ENCODE measurements at places on chromosomes 1 and 21.

DNA sequence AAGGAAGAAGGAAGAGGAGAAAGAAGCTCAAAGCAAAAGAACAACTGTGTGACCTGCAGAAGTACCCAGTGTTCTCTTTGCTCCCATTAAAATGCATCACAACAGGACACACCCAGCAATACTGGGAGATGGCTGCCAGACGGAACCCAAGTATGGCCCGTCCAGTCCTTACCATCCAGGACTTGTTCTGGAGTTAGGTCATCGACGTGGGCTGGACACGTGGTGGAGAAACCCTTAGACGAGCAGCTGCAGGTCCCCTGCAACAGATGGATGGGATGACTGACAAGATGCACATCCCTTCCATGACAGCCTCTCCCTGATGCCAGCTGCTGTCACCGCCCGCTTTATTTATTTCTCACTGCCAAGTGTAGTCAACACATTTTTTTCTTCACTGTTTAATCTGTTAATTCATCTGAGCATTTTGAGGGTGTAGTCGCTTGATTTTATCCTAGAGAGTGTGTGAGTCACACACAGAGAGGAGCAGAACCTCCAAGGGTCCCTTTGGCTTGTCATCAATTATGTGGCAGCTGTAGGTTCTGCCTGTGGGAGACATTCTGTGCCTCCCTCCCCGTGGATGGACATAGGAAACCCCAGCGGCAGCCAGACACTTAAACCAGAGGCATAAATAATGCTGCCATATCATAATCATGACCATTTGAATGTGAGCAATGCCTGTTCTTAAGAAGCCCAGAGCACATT is 80.9 kb downstream of the ABCA4 start:
- DNase-seq, result no peak

DNA sequence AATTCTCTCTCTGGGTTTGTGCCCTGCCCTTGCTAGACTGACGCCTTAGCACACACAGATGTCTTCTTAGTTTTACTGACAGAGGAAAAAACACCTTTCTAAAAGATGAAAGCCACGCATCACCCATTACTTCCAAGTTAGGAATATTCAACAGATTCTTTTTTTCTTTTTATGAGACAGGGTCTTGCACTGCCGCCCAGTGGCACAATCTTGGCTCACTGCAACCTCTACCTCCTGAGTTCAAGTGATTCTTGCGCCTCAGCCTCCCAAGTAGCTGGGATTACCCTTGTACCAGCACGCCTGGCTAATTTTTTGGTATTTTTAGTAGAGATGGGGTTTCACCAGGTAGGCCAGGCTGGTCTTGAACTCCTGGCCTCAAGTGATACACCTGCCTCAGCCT is 169.2 kb downstream of the APP start:
- no peak for DNase-seq

DNA sequence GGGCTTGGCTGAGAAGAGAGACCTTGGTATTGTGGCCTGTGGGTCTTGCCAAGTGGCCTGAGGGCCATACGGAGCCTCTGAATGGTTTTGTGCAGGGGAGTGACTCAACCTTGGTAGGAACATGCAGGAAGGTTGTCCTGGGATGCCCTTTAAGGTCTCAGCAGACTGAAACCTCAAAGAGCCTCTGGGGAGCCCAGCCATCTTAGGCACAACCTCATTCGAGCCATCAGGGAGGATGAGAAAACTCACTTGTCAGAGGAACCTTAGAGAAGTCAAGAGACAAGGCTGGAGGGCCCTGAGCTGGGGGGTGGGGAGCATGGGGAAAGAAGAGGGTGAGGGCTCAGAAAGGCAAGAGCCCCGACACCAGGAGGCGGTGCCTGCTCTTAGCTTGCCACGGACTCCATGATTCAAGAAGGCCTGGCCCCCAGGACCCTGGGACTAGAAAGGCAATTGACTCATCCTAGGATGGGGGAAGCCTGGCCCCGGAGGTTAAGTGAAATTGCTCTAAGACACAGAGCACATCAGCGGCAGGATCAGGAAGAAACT is 13.0 kb downstream of the IFI6 start:
- DNase-seq, result no peak

GRCh38 chr1:219085988-219086387 is 87.7 kb upstream of the LYPLAL1 start:
- DNase-seq, result no peak

- no peak for DNase-seq
Measured at GRCh38 chr1:226739696-226740065, 599 bp upstream of the ITPKB start.

DNA sequence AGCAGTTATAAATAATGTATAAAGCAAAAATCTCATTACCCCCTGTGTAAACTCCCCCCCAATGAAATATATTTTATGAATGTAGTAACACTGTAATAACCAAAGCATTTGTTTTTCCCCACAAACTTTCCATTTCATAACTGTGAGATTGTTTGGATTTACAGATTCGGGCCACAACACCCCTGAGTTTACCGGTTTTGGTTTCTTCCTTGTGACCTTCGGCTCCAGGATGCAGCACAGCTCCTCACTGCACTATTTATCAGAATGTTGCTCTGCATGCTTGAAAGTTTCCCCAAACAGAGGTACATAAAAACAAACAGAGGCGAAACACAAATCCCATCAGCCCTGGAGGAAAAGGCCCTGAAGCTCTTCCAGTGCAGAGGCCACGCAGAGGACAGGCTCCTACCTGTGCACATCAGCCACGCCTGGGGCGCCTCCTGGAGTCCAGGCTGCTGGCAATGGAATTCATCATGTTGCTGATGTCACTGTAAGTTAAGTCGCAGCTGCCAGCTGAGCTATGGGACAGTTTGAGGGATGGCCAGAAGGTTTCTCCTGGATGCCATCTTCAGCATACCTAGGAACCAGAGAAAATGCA is 122.0 kb downstream of the LMO4 start:
- DNase-seq, result no peak

- no peak for DNase-seq
Measured at GRCh38 chr1:222886878-222887351, 72.1 kb downstream of the DISP1 start.

DNA sequence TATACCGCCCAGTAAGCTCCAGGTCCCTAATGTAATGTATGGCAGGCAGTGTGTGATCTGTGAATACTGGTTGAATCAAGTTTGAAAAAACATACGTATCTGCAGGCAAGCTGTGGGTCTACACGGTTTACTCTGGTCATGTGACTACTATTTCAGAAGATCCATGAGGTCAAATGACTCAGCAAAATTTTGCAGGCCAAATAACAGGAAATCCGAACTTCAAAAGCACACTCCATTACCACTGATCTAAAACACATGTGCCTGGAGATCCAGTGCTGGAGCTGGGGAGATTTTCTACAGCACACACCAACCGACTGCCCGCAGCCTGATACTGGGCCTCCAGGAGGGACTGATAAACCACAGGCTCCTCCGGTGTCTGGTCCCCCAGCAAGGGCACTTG is 64.5 kb upstream of the SLC44A3 start:
- DNase-seq, result no peak

DNA sequence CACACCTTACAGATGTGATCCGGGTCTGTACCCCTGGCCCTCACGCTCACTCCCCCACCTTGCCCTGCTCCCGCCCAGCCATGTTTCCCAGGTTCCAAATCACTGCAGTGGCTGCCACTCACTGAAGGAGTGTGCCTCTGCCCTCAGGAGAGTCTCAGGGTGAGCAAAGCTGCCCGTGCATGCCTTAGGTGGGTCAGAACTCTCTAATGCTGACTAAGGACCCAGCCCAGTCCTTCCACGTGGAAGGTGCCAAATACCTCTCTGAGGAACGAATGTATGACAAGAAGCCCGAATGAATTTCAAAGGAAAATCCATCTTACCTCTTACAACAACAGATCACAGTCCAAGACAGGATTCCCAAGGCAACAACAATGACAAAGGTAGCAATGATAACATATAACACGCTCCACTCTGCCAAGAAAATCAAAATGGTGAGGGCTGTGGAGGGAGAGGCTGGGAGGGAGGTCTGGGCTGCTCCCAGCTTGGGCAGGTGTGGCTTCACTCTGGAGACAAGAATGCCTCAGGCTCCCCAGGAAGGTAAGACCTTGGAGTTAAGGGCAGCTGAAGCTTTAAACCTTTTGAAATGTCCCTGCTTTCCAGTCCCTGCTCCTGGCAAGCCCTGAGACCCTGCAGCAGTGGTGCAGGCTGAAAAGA is 115.2 kb downstream of the KIAA0319L start:
- DNase-seq, result no peak

DNA sequence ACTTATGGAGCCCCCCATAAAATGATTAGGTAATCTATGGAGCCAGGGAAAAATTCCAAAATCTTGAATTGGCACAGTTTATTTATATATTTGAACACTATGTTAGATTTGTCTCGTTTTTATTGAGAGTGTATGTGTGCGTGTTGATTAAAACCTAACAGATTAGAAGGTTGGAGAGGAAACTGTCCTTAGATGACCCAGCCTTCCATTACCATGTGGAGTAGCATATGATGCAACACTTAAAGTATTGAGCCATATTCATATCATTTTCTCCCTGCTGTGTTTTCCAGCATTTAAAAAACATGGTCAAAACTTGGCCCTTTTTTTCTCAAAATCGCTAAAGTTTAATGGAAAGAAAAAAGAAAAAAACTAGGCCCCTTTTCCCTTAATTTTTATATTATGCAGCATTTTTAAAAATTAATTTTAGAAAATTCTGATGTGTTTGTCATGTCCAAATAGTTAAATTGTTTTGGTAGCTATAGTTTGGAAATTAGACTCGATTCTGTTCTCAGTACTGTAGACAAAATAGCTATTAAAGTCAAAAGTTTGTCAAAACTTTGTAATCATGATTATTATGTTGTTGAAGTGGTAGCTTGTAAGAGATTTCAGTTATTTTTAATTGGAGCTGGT is 2.3 kb downstream of the LRRC8D start:
- no peak for DNase-seq

DNA sequence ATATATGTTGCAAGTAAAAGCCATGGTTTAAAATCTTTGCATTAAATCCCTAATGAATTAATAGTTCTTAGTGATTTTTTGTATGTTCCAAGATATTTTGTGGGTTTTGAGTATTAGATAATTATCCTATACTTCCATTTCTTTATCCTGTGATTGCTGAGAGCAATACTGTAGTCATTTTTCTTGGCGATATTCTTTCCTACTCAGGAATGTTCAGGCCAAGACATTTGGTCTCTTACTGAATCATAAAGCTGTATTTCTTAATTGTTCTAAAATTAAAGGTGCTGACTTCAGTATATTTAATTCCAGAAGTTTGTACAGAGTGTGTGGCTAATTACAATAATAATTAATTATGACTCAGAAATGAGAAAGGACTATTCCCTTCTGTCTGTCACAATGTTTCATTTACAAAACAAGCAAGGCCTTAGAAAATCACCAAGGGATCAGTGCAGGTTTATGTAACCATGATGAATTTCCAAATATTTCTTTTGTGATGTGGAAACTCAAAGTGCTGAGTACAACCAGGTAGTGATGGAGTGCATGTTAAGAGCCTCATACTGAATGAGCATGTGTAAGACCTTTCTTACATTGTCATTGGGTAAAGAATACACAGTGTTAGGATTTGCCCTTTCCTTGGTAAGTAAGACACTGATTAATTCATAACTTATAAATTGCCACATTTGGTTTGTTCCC is 161.2 kb downstream of the HMCN1 start:
- DNase-seq, result no peak

- no peak for DNase-seq
Measured at GRCh38 chr1:19374926-19375325, 62.8 kb downstream of the SLC66A1 start.

DNA sequence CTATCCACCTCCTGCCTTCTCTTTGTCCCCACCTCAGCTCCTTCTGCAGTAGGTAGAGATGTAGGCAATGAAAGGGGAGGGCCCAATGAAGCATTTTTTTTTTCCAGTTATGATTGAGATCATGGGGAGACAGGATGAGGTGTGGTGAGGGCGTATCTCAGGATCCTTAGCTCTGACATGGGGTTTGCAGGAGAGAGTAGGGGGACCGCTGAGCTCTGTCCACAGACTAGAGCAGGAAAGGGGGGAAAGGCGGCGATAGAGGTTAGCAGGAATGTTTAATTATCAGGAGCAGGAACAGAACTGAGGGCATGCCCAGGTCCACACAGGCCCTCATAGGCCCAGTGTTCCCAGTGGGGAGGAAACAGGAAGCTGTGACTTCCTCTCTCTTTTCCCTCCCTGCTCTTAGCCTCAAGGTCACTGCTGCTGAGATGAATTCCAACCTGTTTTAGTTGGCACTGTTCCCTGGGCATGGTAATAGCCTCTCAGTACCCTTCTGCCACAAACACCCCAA is 901 bp upstream of the RXFP4 start:
- no peak for DNase-seq

DNA sequence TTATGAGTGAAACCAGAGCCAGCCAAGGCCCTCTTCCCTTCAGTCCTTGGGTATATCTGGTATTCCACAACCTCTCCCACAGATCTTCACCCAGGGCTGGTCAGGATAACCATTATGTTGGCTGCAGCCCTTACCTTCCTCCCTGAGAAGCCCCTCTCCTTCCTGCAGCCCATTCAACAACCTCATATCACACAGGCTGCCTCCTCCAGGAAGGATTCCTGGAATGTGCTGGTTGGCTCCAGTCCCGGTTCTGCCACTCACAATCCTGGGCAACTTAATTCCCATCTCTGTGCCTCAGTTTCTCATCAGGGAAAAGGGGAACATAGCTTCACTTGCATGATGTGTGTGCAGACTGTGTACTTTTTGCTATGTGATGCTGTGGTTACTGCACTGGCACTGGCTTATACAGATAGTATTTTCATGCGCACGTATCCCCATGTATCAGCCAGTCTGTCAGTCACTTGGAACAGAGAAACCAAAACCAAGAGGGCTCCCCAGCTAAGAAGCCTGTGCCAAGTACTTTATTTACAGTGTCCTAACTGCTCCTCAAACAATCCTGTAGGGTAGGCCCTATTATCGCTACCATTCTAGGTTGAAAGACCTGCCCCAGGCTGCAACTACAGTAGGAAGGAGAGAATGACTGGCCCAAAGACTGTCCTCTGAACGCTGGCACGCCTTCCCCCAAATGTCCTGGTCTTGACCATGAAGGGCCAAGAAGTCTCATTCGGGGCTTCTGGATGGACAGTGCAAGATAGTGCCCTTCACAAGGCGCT is 39.9 kb upstream of the PPP1R15B start:
- DNase-seq, result no peak

GRCh38 chr1:68812333-68812732 is 315.5 kb upstream of the DEPDC1 start:
- DNase-seq, result no peak

GRCh38 chr21:16842696-16843035 is 670.2 kb upstream of the CXADR start:
- DNase-seq, result no peak

DNA sequence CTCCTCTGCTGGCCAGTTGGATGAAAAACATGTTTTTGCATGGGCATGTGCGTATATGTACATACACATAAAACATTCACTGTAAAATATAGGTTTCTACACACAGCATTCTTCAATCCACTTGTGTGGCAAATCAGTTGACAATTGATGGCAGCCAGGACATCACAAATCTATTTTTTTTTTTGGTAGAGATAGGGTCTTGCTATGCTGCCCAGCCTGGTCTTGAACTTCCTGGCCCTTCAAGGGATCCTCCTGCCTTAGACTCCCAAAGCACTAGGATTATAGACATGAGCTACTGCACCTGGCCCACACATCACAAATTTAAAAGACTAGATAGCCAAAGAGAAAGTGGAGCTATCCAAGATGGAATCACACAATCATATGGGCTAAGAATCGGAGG is 39.6 kb downstream of the ARHGEF11 start:
- no peak for DNase-seq

Data from cortex of kidney (tissue), 1 donor.